CD4-positive, alpha-beta memory T cell (primary cell): ENCODE measurements at places on chromosomes 7 and 10.

DNA sequence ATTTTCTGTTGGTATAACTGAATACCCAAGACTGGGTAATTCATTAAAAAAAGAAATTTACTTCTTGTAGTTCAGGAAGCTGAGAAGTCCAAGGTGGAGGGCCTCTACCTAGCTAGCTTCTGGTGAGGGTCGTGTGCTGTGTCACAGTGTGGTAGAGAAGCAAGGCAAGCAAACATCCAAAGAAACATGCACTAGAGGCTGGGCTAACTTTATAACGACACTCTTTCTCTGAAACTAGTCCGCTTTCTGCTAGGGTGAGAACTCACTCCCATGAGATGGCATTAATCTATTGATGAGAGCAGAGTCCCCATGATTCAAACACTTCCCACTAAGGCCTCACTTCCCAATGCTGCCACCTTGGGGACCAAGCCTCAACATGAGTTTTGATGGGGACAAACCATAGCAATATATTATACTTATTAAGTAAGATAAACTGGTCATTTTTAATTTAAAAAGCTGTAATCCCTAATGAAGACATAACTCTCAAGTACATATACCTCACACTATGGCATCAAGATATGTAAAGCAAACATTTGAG lies 50.8 kb downstream of the PHYHIPL start:
- DNase-seq = no peak

DNA sequence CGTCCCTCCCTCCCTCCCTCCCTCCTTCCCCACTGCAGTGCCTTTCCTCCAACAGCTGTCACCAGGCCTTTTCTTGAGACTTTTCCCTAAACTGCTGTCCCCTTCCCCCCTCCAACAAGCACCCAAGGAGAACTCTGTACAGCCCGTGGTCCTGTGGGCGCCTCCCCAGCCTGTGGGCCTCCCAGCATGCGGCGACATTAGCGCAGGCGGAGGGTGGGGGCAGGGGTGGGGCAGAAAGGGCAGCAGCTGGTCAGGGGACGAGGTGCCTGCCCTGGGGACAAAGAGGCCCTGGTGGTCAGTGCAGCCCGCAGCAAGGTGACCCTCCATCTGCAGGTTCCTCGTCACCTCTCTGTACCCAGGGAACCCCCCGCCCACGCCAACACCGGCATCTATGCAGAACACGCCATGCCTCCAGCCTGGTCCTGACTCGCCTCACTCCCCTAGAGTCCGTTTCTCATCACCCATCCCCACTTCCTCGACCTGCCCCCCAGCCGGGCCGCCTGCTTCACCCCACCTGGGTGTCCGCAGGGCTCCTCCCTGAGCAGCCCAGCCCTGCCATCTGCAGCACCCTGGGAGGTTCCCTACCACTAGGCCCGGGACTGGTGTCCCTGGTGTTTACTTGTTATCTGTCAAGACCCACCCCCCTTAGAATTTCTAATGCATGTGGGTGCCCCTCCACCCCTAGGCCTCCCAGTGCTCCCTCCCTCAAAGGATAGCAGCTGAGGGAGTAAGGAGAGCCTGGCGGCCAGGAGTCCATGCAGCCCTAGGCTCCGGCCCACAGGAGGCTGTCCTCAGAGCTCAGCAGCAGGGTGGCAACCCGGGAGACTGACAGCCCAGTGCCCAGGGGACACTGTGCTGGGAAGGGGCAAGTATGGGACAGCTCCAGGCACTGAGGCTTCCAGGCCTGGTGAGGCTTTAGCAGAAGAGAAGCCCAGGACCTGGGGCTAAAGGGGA lies 147.8 kb downstream of the ARHGAP22 start:
- DNase-seq = no peak

DNA sequence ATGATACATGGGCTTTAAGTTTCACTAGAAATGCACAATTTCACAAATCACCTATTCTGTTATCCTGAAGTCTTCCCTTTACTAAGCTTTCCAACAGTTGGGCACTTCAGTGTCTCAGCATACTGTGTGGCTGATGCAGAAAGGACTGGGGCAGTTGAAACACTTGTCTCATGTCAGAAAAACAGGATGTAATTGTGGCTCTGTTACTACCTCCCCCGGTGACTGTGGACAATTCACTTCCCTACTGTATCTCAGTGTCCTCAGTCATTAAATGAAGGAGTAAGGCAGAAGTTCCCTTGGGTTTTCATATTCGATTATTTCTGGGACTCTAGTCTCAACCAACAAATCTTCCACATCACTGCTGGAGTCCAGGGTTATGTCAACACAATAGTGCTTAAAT lies 17.9 kb downstream of the ANKRD22 start:
- no peak for DNase-seq

- DNase-seq = no peak
Observed at GRCh38 chr7:92403760-92404074, 43.6 kb upstream of the GATAD1 start.

DNA sequence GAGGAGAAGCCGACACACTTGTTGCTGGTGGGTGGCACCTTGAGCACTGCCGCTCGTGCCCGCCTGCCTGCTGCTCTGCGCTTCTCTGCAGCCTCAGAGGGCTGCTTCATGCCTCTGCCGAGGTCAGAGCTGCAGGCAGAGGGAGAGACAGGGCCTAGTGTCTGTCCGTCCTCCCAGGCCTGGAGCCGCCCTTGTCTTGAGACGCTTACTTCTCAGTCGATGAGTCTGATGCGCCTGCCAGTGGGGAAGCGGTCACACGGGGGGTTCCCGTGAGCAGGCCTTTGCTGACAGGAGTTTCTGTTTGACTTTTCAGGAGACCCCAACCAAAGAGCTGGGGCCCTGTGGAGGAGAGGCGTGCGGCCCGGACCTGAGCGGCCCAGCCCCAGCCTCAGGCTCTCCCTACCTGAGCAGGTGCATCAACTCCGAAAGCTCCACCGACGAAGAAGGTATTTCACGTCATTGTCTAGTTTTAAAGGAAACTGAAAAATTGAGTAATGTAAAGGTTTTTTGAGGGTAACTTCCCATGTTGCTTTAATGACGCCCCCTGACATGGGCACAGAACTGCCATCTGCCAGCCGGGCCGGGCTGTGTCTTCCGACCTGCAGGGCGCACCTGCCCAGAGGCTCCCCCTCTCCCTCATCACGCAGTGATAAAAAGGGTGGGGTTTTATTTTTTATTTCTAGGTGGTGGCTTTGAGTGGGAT lies 7.8 kb upstream of the BHLHA15 start:
- no peak for DNase-seq

GRCh38 chr7:44105832-44106231 lies 1.7 kb downstream of the AEBP1 start:
- DNase-seq = no peak

- DNase-seq = no peak
Observed at GRCh38 chr7:116334555-116334954, 124.2 kb downstream of the TES start.

GRCh38 chr7:70997261-70997660 lies 134.7 kb upstream of the GALNT17 start:
- DNase-seq = no peak
